GM20000 (cell line): ENCODE measurements at places on chromosomes 11 and 22.

DNA sequence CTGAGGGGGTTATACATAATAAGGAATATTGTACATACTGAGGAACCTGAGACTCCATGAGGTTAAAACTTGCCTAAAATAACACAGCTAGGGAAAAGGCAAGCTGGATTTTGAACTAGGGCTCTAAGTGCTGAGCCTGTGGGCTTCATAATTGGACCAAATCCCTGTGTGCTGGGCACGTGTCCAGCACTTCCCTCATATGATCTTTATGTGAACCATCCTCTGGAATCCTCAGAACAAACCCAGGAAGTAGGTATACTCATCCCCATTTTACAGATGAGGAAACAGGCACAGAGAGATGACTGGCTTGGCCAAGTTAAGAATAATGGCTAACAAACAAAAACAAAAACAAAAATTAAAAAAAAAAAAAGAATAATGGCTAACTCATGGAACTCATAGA, 14.9 kb downstream of the RTN4RL2 start:
- DNase-seq, result no peak

DNA sequence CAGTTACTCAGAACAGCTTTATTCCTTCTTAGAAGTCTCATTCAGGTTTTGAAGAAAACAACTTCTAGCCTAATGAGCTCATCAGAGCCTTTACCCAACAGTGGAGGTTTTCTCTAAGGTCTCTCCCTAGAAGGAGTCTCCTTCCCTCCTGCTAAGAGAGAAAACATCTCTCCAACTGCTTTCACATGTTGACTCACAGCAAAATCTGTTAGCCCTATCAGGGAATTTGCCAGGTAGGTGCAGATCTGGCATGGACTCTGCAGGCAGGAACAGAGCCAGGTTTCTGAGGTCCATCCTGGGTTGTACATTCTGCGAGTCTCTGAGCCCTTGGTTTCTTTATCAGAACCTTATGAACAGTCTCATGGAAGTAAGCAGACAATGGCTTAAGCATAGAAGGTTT, 214.4 kb downstream of the HIPK3 start:
- no peak for DNase-seq

DNA sequence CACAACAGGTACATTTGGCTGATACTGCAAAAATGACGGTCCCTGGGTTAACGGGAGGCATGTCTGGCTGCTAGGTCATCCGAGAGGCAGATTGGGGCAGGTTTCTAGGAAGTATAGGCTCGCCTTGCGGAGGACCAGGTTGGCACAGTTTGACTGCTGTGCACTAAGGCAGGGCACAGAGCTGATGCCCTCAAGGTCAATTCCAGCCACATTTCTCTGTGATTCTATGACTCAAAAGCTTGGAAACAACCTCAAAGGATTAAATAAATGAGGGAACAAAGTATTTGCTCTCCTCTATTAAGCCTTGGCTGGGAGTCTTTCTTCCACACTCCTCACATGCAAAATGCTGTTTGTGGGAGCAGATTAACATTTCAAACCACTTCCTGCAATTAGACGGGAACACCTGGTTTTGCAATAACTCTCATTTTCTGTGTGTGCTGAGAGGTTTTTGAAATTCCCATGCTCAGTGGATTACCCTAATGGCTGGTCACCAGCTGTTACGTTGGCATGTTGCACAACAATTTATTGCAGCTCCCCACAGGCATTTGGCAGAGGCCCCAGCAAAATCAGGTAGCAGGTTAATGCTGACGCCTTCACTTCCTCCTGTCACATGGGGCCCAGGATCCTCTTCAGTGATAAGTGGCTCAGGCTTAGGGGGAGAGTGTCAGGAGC, 61.0 kb upstream of the PLET1 start:
- DNase-seq, result no peak

DNA sequence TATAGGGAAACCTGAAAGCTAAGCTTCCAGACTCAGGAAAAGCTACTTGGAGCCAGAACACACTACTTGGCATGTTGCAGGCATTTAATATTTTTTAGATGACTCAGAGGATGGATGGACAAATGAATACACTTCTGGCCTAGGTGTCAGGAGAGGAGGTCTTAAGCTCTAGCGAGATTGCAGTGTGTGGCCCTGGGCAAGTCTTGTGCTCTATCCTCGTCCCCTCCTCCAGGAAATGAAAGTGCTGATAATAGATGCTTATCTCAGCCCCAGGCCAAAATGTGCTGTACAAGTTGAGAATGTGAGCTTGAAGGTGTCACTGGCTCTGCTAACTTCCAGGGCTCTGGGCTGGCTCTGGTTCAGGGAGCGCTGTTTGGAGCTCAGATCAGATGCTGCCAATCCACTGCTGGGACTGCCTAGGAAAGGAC, 136.3 kb downstream of the PKNOX2 start:
- no peak for DNase-seq

DNA sequence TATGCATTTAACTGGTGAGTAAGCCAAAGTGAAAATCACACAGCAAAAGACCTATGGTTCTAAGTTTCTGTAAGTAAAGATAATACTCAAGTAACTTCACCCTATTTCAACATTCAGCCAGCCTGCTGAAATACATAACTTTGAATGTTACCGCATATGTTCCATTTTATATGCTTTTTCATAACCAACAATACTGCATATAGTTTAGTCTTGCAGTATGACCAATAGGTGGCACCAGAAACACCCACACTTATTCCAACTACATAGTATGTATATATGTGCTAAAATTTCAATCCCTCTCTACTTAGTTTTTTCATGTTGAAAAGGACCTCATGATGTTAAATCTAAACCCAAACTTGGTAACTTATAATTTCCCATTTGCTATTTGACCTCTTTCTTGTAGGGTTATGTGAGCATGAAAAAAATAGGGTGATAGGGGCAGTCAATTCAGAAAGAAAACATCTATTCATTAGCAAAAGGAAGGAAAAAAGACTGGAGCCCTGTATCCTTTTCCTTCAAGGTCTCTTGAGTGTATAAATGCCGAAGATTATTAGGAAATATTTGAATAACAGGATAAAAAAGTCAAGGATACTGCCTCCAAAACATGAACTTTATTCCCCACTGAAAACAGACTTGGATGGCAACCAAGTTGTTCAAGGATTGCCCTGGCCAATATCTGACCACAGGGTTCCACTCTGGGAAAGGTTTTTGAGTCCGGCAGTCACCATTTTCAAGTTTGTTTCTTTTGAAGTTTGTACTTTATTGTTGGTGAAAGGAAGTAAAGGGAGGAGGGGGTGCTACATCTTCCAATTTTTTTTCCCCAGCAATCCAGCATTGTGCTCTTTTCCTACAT, 23.8 kb upstream of the FZD4 start:
- peak; percentile 36 for DNase-seq
